ENCODE measurements at places on chromosomes 6 and 20.

GRCh38 chr20:43717616-43717995, 9.2 kb downstream of the GTSF1L start:
- DNase-seq = no peak

- DNase-seq = no peak
Measured at GRCh38 chr20:44921447-44921846, 11.6 kb downstream of the PABPC1L start.

- DNase-seq = no peak
Measured at GRCh38 chr6:151002491-151002935, 137.0 kb downstream of the MTHFD1L start.

DNA sequence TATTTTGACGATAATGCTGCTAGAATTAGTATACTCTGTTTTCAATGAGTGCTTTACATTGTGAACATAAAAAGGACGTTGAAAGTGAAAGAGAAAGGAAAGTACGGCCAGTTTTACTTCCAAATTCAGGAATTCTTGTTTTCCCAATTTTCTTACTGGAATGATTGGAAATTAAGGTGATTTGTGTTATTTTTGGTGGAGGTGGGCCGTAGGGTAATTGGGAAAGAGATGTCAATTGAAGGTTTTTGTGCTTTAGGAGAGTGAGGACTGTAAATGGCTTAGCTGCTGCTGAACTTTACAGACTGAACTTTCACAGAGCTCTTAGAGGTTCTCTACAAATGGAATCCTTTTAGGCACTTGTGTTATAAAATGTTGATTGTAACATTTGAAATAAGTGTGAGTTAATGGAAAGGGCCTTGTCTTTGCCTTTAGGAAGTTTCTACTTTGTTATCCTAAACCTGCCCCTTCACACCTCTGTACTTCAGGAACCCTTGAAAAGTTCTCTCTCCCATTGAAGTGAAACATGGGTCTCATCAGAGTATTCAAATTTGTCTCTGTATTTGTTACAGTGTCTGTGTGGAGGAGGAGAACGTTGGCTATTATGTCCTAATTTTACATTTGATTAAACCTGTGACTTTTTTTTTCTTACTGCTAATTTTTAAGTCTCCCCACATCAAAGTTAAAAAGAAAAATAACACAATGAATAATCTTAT, 256.4 kb downstream of the ARID1B start:
- DNase-seq = peak; percentile 51

- no peak for DNase-seq
Measured at GRCh38 chr6:70079241-70079640, 212.9 kb downstream of the COL19A1 start.

DNA sequence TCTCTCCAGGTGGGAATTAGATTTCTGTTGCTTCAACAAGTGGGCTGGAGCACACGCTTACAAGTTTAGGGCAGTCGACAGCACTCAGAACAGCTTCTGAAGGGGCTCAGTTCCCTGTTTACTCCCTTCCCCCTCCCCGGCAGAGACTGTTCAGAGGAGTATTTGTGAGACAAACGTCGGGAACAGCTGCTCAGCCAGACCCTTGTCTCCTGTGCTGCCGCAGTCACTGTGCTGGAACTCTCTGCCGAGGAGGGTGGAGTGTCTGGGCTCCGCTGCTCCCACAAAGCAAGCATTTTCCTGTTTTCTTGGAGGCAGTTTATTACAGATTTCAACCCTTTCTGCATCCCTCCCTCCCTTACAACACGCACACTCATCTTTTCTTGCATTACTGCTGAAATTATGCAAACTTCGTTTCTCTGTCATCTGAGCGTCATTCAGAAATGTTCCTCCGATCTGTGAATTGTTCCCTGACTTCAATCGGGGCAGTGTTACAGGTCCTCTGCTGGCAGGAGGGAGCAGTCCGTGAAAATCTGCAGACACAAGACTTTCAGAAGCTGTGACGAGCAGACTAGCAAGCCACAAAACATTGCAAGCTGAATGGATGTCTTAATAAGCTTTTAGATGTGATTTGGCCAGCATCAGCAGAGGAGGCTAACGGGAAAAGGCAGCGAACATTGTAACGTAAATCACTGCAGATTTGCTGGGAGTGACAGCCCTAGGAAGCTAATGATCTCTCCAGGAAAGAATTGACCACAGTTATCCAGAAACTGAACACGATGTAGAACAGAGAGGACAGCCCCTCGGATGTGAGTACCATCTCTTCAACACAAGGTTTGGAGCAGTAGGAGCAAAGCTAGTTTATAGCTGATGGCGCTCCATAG, 76.2 kb downstream of the LYRM2 start:
- no peak for DNase-seq

- no peak for DNase-seq
Measured at GRCh38 chr20:56630086-56630493, 984 bp downstream of the TFAP2C start.

GRCh38 chr6:39313526-39314272, 520 bp downstream of the KCNK17 start:
- no peak for DNase-seq

GRCh38 chr6:163922562-163922961, 508.0 kb downstream of the QKI start:
- no peak for DNase-seq

DNA sequence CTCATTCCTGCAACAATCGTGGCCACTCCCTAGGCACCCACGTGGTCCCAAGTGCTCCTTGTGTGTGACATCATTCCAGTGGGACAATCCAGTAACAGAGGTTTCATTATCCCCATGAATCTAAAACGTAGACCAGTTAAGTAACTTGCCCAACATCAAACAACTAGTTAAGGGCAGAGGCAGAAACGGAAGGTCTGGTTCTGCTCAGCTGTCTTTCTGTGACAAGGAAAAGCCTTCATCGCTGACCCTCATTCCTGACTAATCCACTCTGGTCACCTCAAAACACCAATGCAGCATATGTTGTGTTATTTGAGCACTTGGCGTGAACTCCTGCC, 261.4 kb upstream of the JARID2 start:
- DNase-seq = peak; percentile 93

DNA sequence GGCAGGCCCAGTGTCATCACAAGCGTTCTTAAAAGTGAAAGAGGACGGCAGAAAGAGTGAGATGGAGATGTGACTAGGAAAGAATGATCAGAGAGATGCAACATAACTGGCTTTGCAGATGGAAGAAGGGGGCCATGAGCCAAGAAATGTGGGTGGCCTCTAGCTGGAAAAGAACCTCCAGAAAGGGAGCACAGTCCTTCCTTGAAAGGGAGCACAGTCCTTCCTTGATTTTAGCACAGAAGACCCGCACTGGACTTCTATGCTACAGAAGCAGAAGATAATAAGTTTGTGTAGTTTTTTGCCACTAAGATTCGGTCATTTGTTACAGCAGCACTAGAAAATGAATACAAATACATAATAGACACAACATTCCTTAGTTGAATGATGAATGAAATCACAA, 7.0 kb upstream of the LZTS3 start:
- no peak for DNase-seq

- DNase-seq = no peak
Measured at GRCh38 chr6:25089442-25089841, 153.7 kb upstream of the RIPOR2 start.

DNA sequence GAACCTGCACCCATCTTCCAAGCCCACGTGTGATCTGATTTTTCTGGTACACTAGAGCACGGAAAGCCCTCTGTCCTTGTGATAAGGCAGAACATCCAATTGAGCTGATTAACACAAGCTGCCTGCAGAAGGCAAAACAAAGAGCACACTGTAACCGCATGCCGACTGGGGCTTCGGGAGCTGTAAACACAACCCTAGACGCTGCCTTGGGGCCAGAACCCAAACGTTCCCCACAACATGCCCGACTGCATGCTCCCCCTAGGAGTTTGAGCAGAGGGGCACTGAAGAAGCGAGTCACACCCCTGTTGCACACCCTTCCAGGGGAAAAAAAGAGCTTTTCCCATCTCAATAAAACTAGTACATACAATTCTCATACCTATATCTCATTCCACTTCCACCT, 470.7 kb downstream of the HTR1B start:
- no peak for DNase-seq

DNA sequence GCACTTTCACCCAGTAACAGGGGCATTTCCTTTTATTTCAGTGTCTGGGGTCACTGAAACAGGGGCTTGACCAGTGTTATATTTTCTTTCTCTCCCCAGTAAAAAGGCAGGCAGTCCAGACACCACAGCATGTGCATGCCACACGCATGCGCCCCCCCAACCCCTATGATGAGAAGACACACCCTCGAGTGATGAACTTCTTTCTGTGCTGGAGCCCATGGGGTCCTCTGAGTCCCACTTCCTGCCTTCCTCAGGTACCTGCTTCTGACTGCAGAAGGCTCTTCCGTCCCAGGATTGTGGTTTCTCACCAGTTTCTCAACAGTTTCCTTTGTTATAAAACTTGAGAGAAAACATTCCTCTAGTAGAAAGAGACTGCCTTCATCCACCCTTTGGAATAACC, 45.7 kb upstream of the TMEM181 start:
- DNase-seq = no peak

- DNase-seq = no peak
Measured at GRCh38 chr6:54282186-54282585, 26.1 kb upstream of the TINAG start.

- no peak for DNase-seq
Measured at GRCh38 chr20:61580958-61581824, 329.1 kb downstream of the CDH4 start.

DNA sequence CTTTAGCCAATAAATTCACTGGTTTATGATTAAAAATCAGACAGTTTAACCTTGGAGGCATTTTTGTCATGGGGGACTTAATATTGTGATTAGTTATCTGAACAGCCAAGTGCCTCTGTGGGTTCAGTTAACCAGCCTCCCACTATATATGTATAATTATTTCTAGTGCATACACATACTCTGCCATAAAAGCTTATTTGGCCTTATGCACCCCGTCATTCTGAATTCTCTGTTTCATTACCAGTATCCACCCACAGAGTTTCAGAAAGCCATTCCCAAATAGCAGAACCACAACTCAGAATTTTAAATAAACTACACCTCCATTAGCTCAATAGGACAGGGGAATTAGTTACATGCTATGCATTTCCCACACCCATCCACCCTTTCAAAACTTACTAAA, 279.7 kb downstream of the ZFAND3 start:
- DNase-seq = no peak

GRCh38 chr20:7716286-7716972, 223.8 kb downstream of the HAO1 start:
- DNase-seq = no peak

DNA sequence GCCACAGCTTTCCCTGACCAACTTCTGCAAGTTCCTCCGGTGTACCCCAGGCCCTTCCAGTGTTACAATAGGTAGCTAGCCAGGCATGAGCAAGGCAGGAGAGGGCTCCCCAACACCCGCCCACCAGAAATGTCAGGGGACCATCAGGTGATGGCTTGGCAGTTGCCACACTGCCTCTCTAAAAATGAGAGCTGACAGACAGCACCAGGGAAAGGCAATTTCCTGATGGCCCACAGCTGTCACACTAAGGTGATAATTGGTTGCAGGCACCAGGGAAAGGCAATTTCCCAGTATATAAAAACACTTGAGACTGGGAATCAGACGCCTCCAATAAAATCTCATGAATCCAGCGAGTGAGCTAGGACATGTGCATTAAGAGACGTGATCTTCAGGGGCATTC, 49.9 kb downstream of the PXDC1 start:
- no peak for DNase-seq

- no peak for DNase-seq
Measured at GRCh38 chr6:154638369-154638768, 94.8 kb upstream of the SCAF8 start.

DNA sequence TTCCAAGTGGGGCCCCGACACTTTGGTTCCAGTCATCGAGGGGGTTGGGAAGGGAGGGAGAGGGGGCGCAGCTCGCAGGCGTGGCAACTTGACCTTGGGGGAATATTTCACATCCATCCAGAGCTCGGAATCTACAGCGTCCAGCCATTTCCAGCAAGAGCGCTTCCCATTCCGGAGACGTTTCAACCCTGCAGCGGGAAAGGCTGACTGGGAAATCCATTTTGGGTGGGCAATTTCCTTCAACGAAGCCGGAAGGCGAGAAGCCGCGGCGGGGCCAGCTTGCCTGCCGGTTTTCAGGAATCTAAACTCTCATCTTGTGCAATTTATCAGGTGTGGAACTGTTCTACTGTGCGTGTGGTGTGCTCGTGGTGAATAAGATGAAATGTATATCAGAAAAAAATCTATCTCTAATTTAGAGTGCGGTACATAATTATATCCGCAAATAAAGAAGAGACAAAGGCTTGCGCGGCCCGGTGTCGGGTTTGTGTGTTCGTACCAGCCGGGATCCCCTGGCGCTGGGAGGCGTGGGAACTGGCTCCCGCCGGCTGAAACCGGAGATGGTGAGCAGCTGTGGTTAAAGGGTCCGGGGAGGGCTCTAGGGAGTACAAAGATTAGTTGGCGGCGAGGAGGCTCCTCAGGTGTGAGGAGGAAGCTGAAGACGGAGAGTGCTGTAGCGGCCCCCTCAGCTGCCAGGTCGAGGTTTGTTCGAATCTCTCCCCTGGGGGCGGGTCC, 4.8 kb downstream of the SLC32A1 start:
- peak; percentile 12 for DNase-seq

- DNase-seq = no peak
Measured at GRCh38 chr6:36345681-36346466, 9.2 kb upstream of the BNIP5 start.

DNA sequence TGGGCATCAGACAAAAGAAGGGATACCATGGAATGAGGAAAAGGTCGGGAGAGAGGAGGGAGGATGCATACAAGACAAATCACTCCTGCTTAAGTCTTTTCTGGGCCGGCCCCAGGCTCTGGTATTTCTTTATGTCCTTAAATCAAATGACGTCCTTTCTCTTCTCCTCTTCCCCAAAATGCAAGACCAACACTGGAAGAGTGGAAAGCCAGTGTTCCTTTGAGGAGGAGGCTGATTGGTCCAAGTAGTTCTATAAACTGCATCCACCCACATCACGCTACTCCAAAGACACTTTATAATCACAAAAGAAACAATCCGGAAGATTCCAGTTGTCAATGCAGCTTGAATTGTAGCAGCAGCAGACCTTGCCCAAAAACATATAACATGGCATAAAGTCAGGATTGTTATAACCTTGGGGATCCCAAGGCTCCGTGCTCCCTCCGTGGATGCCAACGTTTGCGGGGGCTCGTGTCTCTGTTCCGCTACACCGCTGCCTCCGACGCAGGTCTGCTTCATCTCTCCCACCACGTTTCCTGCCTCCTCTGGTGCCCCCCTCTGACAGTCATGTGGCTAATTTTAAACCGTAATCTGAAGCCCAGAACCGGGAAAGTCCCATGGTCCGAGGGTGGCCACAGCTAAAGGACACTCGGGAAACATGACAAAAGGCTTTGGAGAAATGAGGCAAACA, 47.1 kb downstream of the MCUR1 start:
- DNase-seq = peak; percentile 35

DNA sequence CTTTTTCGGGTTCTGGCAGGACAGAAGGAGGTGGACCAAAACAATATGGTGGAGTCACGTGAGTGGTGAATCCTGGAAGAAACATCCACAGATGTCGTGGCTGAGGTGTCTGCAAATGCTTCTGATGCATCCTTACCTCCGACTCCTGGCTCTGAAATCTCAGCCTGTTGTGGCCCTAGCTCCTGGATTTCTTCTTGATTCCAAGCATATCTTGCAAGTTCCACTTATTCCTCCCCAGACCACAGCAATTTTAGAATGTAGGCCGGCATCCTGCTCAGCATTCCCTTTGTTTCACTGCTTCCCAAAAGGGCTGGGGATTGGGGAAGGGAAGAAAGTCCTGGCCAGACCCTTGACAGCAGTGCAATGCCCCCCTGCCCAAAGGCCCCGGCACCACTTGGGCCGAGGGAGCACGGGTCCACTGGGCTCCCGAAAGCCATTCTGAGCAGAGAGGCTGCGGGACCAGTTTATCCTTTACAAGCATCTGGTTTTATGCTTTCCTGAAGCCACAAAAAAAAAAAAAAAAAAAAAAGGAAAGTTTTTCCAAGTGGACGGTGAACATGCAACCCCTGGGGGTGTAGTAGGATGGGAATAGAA, 200.9 kb upstream of the RNF24 start:
- DNase-seq = no peak

Measured in small intestine (tissue), 16 donors.